ENCODE measurements at places on chromosomes 13 and 19.
A peak's percentile ranks its signal among the peaks of the same experiment; 100 is the strongest.

- DNase-seq = no peak
Observed at GRCh38 chr19:33132425-33132824, 511 bp downstream of the WDR88 start.

GRCh38 chr13:98960606-98961502 is 17.0 kb downstream of the DOCK9 start:
- DNase-seq = no peak

- DNase-seq = no peak
Observed at GRCh38 chr13:78602561-78603239, 652 bp downstream of the POU4F1 start.

GRCh38 chr13:19181621-19182485 is at the start of gene TUBA3C:
TUBA3C (minus strand) TSS chr13:19181824; CDS start chr13:19181747, 77 bp downstream.
- no peak for DNase-seq

DNA sequence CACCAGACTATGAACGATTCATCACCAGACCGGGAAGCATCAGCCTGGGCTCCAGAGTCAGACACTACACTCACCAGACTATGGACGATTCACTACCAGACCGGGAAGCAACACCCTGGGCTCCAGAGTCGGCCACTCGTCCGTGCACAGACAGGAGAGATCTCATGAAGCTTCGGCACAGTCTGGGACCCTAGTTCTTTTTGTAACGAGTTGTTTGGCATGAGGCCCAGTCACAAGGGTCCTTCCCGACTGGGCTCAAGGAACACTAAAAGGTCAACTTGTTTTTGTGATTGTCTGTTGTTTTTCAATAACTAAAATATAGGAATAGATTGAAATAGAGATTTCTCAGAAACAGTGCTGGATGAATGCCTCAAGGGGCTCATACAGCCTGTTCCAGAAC is 1141.6 kb upstream of the MIR17HG start:
- no peak for DNase-seq

GRCh38 chr13:46663206-46664037 is 110.5 kb downstream of the LRCH1 start:
- DNase-seq = peak; percentile 55

All from kidney tubule cell (primary cell).